ENCODE measurements at places on chromosomes 11 and 22.

- DNase-seq, result peak; percentile 39
These were observed 866 bp downstream of the MED17 start for GRCh38 chr11:93784935-93785360.

- no peak for DNase-seq
These were observed 173.2 kb downstream of the MN1 start for GRCh38 chr22:27628341-27628740.

GRCh38 chr11:129729216-129729615, 86.4 kb upstream of the TMEM45B start:
- DNase-seq, result no peak

DNA sequence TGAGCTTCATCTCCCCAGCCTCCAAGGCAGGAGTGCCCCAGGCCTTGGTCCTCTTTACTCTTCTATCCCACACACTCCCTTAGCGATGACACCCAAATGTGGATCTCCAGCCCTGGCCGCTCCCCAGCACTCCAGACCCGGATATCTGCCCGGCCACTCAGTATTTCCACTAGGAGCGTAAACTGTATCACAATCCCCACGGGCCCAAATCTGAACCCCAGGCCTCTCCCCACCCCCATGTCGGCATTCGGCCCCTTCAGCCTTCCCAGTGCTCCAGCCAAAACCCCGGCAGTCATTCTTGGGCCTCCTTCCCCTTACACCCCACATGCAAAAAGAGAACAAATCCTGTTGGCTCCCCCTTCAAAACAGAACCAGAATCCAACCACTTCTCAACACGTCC, 20.8 kb downstream of the WNT11 start:
- no peak for DNase-seq

DNA sequence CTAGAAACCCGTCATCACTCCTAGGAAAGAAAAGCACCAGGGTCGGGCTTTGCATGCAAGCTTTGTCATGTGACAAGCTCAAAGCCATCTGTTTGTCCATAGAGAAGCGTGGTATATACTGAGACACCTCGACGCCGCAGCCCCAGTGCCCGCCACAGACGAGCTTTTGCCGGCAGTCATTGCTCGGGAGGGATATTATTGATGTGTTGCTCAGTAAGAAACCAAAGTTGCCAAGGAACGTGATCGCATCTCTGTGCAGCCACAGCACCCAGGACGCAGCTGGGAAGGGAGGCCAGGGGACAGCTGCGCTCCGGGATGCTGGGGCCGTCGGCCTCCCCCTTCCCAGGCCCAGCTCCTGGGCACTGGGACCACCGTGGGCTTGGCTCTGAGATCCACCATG, 89.5 kb upstream of the KCNQ1OT1 start:
- no peak for DNase-seq

DNA sequence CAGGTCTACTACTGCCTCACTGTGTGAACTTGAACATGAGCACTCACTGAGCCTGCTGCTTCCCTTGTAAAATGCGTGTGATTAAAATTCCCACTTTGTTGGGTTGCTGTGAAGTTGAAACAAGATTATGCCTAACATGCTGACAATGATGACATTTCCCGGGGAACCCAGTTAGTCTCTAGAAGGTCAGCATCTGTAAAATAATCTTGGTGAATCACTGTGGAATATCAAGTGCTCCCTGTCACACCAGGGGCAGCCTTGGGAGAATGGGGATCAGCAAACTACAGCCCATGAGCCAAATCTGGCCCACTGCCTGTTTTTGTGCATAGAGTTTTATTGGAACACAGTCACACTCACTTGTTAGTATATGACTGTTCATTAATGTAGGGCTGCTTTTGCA, 335.2 kb downstream of the MIAT start:
- no peak for DNase-seq

DNA sequence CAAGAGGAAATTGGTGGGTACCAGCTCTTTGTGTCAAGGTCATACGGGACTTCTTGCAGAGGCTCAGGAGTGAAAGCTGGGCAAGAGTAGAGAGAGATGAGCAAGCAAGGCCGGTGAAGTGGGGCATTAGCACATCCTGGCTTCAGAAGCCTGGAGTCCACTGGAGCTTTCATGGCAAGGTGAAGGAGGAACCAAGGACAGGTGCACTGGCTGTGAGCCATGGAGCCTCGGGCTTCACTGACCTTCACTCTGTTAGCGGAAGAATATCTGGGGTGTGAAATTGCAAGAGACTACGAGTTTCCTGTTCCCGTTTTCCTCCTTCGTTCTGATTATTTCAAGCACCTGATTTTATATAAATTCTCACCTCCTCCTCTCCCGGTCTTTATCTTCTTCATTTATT, 25.9 kb upstream of the ST14 start:
- DNase-seq, result no peak

GRCh38 chr11:133441964-133442660, 90.2 kb downstream of the OPCML start:
- no peak for DNase-seq

DNA sequence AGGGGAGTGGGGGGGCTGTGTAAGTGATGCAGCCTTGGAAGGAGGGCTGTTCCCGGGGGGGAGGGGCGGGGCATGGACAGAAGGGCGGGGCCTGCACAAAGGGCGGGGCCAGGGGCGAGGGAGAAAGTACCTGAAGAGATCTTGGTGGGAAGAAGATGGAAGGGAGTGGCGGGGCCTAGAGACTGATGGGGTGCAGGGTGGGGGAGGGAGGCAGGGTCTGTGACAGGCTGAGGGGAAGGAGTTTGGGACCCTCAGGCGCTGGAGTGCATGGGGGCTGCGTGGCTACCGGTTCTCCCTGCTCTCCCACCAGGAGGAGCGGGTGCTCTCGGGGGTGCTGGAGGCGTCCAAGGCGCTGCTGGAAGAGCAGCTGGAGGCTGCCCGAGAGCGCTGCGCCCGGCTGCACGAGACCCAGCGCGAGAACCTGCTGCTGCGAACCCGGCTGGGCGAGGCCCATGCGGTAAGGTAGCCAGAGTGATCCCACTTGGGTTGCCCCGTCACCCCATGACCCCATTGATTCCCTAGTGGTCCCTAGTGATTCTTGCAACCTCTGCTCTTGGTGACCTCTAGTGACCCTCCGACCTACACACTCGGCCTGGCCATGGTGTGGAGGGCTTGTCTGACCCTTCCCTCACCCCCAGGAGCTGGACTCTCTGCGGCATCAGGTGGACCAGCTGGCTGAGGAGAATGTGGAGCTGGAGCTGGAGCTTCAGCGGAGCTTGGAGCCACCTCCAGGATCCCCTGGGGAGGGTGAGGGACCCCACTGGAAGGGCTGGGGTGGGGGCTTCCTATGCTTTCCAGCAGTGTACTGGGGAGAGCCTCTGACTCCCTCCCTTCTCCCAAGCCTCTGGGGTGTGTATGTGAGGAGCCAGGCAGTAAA, 3.1 kb downstream of the CCDC88B start:
- DNase-seq, result no peak

DNA sequence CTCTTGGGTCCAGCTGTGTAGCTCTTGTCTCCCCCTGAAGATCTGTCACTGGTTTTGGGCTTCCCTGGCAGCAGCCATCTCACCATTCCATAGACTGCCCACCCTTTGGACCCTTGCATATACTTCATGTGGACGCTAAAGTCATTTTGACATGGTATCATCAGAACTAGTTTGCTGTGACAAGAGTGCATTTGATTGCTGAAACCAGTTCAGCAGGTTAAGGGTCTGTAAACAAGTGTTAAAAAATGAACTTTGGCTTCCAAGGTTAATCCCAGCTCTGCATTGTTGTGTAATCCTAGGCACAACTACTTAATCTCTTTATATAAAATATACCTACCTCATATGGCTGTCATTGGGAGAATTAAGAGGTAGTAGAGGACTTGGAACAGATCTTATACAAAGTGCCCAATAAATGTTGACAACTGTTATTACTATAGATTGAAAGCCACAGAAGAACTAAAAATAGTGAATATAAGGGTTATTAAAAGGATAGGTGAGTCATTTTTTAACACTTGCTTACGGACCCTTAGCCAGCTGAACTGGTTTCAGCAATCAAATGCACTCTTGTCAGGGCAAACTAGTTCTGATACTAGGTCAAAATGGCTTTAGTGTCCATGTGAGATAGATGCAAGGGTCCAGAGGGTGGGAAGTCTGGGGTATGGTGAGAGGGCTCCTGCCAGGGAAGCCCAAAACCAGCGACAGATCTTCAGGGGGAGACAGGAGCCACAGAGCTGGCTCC, 29.4 kb downstream of the CCDC90B start:
- no peak for DNase-seq

- no peak for DNase-seq
These were observed 128.8 kb downstream of the ST3GAL4 start for GRCh38 chr11:126484266-126484665.

- no peak for DNase-seq
These were observed 76.2 kb upstream of the TP53I11 start for GRCh38 chr11:45026835-45027234.

GRCh38 chr11:64245401-64245796, 1.3 kb downstream of the PPP1R14B start:
- no peak for DNase-seq

- DNase-seq, result no peak
These were observed 317.1 kb downstream of the NTM start for GRCh38 chr11:131687291-131688047.

Measured in activated CD4-positive, alpha-beta T cell treated with anti-CD3 and anti-CD28 coated beads, Interleukin-2, Interleukin-4, amounts not matched to agents 100 ng/mL and 50 ng/mL, durations not matched to agents 16 hours and 8 hours (primary cell).